ENCODE measurements at places on chromosomes 1 and 21.

DNA sequence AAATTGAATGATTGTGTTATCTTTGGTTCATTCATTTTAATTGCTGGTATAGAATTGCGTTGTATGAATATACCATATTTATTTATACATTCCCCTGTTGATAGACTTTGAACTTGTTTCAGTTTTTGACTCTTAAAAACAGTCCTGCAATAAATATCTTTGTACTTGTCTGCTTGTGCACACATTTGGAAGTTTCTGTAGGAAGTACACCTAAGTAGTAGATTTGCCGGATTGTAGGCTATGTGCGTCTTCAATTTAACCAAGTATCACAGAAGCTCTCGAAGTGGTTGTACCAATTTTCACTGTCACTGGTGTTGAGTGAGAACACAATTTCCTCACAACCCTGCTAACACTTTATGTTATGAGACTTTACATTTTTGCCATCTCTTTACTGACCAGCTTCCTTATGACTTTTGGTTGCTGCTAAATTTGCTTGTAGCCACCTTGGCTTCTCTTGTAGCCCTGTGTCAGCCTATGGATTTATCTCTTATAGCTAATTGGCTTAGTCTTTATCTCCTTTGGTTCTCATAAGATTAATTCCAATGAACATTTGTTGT is 2.2 kb downstream of the TTC3 start:
- no peak for DNase-seq

GRCh38 chr1:15207829-15208429 is 39.1 kb upstream of the FHAD1 start:
- DNase-seq = no peak

GRCh38 chr21:38740090-38740489 is 65.6 kb upstream of the ETS2 start:
- DNase-seq = no peak

- no peak for DNase-seq
These were observed 18.7 kb upstream of the ADAR start for GRCh38 chr1:154626456-154627256.

DNA sequence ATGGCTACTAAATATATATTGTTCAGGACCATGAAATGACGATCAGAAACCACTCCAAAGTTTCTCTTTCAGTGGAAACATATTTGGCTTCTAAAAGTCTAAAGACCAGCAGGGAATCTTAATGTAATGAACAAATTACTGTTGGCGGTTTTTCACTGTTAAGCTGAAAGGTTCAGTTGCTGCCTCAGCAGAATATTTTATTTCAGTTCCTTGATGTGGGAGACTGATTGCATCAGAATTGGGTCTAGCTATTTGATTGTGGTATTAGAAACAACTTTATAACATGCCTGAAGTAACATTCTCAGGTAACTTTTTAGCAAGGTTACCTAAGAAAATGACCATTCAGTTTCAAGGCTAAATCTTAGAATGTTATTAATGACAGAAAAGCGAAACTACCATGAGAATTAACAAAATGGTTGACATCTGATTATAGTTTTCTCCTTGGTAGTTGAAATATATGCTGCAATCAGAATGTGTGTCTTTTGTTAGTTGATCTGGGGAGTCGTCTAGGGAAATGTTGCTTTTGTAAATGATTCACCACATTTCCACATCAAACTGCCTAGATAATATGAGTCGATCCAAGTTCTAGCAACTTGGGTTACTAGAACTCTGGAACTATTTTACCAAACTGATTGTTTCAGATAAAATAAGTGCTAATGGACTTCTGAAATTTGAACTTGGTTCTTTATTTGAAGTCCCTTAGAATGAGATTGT is 200.4 kb downstream of the HMCN1 start:
- DNase-seq = no peak

DNA sequence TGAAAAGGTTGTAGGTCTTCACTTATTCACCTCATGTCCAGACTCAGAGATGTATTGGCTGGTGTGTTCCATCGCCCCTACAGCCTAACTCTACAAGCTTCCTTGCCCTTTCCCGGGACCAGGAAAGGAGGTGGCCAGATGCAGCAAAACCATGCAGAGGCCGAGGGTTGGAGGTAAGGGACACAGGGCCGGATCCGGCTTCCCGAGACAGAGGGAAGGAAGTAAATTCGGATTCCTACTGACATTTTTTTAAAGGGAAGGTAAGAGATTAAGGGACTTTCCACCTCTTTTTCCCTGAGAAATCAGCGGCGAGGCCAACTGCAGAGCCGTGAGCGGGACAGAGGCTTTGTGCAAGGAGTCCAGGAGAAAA is 12.7 kb downstream of the EPHA10 start:
- DNase-seq = no peak

DNA sequence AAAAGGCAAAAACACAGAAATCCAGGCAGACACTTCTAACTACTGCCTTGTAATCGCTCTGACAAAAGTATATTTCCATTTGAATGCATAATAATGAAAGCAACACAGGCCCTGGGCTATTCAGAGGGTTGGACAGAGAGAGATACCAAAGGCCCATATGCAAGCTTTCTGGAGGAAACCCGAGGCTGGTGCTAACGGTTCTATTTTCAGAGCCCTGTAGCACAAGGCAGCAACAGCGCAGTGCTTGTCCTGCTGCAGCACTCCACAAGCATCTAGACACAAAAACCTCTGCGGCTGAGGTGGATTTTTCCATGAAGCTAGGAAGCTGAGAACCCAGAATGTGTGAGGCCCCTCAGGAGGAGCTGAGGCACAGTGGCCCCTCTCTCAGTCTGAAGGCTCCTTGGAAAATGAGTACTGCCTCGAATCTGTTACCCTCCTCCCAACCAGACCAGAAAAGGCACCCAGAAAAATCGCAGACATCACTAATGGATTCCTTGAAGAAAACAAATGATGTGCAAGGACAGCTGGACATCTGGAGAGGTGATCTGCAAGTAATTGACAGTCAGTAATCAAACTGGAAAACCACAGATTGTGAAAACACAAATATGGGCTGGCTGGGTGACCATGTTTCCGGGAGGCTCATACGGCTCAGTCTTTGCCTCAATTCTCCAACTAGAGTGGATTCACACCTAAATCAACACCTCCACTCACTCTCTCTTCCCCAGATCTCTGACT is 54.0 kb downstream of the COLGALT2 start:
- DNase-seq = no peak

- DNase-seq = no peak
These were observed 13.1 kb upstream of the SLC25A34 start for GRCh38 chr1:15722836-15723532.

DNA sequence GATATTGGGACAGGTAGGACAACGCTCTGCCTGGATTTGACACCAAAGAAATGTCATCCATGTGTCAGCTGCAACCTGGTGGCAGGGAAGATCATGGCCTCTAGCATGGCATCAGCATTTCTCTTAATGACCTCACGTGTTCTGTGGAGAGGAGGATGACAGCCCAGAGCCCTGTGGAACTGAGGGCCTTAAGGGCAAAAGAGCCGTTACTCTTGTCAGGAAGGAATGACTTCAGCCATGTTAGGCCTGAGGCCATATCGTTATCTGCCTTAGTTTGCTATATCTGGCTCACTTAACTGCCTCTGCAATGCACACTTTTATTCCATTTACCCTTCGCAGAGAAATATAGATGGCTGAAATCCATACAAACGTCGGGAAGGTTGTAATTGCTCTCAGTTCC is 83.2 kb upstream of the PBX1 start:
- no peak for DNase-seq

- no peak for DNase-seq
These were observed 8.3 kb downstream of the LRRC47 start for GRCh38 chr1:3787745-3788605.

GRCh38 chr1:154780541-154780940 is 89.5 kb downstream of the KCNN3 start:
- no peak for DNase-seq

GRCh38 chr1:235950318-235950717 is 83.6 kb upstream of the LYST start:
- DNase-seq = no peak

DNA sequence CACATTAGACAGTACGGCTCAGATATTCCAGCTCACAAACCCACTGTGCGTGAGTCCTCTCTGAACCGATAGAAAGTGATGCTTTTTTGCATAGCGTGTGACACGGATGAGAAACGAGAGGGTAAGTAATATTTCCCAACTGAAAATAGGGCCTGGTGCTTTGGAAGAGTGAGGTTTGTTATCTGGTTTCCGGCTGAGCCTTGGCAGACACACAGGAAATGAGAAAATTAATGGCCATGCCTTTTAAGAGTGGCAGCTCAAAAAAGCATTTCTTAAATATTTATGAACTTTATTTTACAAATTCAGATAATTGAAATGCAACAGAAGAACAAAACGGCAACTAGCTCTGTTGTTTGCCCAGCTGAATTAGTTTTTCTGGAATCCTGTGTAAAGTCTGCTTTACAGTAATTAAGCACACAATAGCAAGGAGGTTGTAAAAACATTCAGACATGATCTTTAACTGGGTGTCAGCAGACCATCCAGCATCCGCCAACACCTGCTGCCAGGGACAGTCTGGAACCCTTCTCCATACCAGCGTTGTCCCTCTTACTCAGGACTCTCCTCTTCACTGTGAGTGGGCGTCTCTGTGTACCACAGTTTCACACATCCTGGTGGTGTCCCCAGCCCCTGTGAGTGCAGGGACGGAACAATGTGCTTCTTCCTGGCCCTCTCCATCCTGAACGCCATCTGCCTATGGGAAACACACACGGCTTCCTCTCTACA is 155.4 kb downstream of the PGBD5 start:
- DNase-seq = no peak

Data from germinal center (tissue), 1 donor.